COLO829 (cell line): ENCODE measurements at places on chromosomes 13 and 19.

DNA sequence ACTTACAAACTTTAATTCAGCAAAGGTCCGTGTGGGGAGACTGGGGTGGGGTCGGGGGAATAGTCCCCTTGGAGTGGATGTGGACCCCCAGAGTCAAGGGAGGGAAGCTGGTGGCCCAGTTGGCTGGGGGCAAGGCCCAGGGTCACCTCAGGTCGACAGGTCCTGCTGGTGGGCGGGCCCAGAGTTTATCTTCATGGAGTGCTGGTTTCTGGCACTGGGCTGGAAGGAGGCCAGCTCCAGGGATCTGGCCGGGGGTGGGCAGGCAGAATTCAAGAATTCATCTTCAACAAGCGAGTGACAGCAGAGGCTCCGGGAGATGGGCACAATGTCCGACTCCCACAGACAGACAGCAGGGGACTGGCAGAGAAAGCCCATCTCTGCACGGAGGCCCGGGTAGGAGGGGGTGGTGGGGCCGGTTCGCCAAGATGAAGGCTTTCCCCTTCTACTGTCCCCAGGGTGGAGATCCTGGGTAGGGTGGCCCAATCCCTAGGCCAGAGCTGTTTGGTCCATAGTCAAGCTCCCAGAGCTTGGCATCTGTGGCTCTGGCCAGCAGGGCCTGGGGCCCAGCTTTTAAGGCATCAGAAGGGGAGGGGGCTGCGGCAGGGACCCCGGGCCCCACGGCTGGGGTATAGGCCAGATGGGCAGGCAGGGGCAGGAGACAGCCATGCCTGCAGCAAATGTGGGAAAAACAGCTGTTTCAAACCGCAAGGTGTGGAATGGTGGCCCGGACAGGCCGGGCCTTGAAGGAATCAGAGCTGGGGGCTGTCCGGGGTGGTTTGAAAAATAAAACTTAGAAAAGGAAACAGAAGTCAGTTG, 622 bp upstream of the FDX2 start:
- DNase-seq = no peak

GRCh38 chr19:23946569-23946968, 31.9 kb downstream of the ZNF726 start:
- no peak for DNase-seq

- no peak for DNase-seq
Measured at GRCh38 chr13:85347251-85347650, 452.0 kb downstream of the SLITRK6 start.

- DNase-seq = no peak
Measured at GRCh38 chr13:30685987-30686386, 49.4 kb upstream of the ALOX5AP start.

DNA sequence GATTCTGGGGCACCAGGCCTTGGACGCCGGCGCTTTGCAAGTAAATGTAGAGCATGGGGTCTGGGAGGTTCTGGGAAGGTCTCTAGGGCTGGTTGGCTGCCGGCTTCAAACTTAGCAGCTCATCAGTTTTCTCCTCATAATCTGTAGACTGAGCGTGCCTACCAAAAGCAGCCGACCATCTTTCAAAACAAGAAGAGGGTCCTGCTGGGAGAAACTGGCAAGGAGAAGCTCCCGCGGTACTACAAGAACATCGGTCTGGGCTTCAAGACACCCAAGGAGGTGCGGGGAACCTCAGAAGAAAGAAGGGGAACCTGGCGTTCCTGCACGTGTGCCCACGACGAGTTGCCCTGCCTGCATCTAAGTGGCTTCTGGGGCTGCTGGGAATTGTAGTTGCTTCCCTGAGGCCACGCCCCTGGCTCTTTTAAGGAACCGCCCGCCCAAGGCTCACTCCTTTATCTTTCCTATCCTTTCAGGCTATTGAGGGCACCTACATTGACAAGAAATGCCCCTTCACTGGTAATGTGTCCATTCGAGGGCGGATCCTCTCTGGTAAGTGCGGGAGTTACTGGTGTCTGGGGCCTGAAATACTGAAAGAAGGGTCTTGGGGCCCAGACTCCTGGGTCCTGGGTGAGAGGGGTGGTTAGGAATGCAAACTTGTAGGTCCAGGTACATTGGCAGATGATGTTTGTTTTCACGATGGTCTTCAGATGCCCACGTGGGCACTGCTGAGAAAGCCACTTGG, 984 bp downstream of the RPS11 start:
- DNase-seq = peak; percentile 67

GRCh38 chr13:72383646-72384045, 343.8 kb downstream of the MZT1 start:
- DNase-seq = no peak

- DNase-seq = peak; percentile 46
Measured at GRCh38 chr19:56333506-56333905, 18.9 kb upstream of the ZSCAN5A start.

DNA sequence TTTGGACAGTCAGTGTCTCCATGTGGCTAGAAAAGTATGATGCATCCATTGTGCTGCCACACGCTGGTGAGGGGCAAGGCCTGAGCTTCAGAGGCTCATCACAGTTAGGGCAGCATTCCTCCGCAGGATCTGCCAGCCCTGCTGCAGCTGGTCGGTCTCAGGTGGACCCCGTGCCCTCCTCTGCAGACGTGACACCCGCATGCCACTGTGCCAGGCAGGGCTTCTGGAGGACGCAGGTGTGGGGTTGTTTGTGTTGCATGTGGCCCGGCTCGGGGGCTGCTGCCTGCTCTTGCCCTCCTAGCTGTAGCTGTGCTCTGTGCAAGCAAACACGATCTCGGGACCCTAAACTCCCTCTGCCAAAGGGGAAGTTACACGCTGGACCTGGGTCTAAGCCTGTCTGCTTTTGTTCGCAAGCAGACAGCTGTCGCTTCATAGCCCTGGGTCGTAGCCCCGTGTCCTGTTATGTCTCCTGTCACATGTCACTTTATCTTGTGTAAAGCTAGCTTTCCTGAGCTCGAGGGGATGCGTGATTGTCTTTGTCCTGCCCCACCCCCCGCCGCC, 45.3 kb downstream of the SLC7A9 start:
- DNase-seq = no peak

- DNase-seq = no peak
Measured at GRCh38 chr13:21683034-21683733, 12.3 kb downstream of the FGF9 start.

- DNase-seq = no peak
Measured at GRCh38 chr13:52450793-52451116, 321 bp upstream of the VPS36 start.

DNA sequence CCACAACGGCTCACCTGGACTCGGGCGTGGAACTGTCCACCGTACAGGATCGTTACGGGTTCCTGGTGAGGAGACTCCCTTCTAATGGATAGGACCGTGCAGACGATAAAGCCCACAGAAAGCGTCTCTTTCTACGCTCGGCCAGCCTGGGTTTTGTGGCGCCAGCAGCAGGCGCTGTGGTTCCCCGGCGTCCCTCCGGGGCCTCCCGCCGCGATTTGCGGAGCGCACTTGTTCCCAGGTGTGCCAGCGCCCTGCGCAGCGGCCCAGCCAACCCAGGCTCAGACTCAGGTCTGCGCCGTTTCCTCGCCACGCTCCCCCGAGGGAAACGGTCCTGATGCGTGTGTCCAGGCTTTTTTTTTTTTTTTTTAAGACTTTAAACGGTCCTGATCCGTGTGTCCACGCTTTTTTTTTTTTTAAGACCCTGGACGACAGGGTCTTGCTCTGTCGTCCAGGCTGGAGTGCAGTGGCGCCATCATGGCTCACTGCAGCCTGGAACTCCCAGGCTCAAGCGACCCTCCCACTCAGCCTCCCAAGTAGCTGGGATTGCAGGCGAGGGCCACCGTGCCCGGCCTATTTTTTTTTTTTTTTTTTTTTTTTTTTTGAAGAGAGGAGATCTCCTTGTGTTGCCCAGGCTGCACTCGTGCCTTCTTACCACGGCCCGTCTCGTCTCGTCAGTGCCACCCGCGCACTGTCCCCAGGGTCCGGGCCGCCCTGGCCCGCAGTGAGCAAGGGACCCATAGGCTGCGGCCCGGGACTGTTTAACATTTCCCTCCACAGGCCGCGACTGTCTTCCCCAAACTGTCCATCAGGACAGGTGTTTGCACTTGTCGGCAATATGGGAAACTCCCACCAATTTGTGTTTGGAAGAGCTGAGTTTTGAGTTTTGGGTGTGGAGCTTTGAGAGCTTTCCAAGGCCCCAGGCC, 23.8 kb downstream of the GJA3 start:
- DNase-seq = no peak

- no peak for DNase-seq
Measured at GRCh38 chr13:105569816-105570215, 965.6 kb downstream of the EFNB2 start.

GRCh38 chr19:42115219-42115618, 17.0 kb downstream of the POU2F2 start:
- DNase-seq = no peak

- no peak for DNase-seq
Measured at GRCh38 chr19:13958043-13958442, 5.7 kb downstream of the DCAF15 start.

DNA sequence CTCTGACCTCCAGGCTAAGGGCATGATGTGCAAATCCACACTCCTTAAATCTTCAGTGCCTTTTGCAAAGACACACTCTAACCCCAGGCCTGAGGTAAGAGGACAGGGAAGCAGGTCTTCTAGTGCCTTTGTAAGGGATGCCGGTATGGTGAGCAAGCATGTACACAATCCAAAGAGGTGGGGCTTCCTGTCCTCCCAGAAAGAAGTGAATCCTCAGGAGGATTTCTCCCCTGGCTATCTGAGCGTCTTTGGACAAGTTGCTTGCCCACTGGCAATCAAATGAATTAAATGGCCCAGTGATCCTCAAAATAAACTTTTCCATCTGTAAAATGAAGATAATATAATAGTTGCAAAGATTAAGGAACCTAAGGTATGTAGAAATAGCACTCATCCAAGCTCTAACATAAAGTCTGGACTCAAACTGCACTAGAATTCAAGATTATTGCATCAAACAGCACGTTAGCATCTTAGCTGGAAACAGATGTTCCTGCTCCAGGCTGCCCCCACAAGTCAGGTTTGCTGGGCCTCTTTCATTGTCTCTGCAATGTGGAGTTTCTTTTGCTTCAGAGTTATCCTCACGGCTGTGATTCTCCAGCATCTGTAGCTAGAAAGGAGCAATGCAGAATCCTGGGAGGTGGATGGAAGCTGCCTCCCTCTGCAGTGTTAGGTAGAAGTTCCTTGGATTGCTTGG, 249.6 kb downstream of the TSHZ3 start:
- DNase-seq = no peak

- DNase-seq = no peak
Measured at GRCh38 chr19:48117515-48118130, 7.0 kb upstream of the PLA2G4C start.

GRCh38 chr13:49456156-49456555, 12.1 kb downstream of the SETDB2 start:
- DNase-seq = no peak

GRCh38 chr13:111001636-111002035, 86.8 kb upstream of the ANKRD10 start:
- DNase-seq = no peak

GRCh38 chr19:1293782-1294604, 8.3 kb downstream of the EFNA2 start:
- DNase-seq = no peak

GRCh38 chr13:113207890-113208420, 514 bp downstream of the PCID2 start:
- DNase-seq = no peak

DNA sequence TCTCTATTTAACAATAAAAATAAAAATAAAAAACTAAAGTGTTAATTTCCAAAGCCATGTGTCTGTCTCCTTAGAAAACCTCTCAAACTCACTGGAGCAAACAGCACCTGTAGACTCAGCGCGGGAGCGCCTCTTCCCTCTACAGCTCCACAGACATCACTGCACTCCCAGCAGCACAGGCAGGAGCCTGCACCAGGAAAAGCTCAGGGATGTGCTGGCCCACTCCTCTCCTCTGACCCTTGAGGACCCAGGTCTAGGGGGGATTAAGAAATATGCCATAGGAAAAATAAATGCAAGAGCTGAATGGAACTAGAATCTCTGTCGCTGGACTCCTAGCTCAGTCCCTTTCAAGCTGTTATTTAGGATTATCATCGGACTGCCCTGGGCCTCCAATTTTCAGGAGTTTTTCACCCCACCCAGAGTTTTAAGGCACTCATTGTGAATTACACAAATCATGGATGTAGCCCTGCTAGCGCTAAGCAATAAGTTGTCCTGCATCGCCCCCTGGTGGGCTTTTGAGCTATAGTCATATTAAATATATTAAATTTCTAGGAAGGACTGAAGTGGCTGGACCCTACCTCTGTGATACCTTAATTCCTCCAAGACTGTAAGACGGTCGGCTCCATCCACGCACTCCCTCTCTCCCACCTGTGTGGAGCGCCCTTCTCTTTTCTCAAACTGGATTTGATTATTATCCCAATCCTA, 333.9 kb downstream of the UQCRFS1 start:
- peak; percentile 57 for DNase-seq

- no peak for DNase-seq
Measured at GRCh38 chr19:21483589-21484170, 21.7 kb upstream of the ZNF429 start.

DNA sequence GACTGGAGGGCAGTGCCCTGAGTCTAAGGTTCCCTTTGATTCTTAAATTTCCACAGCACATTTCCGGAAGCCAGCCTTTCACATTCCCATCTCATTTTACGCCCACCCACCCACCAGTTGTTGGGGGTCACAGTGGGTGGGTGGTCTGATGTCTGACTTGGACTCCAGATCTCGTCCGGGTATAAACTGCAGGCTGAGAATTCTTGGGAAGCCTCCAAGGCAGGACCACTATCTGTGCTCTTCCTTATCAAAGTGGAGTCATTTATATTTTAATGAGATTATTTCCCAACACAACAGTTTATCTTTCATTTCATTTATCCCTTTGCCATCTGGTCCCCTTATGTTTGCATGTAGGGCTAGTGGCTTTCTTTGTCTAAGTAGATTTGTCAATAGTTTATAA, 3.6 kb upstream of the FAM124A start:
- DNase-seq = no peak

DNA sequence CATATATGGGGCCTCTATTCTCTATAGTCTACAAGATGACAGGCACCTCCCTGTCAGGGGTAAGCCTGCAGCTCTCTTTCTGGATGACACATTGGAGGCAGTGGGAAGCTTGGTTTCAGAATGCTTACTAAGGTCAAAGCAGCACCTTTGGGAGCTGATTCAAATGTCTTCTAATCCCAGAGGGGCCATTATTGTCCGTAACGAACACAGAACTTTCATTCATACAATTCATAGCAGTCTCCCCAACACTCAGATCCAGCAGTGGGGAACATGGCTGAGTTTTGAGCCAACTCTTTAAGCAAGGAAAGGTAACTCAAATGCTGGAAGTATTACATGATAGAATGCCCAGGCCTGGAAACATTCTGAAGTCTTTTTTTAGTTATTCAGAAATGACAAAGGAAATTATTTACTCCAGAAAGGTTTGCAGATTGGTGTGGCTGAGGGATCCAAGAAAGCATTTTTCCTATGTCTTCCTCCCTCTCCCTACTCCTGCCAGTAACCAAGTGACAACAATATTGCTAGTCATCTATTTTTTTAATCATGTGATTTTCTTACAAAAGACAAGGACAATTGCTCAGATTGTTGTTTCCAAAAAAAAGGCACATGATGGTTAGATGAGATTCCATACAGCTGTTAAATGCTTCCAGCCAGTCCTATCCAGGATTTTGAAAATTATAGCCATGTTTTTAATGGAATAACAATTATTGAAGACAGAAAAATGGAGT, 118.7 kb downstream of the FOXO1 start:
- DNase-seq = peak; percentile 82

GRCh38 chr13:105365831-105366230, 1169.6 kb downstream of the EFNB2 start:
- no peak for DNase-seq

GRCh38 chr19:14478113-14478545, 3.0 kb upstream of the PTGER1 start:
- no peak for DNase-seq

- DNase-seq = no peak
Measured at GRCh38 chr13:78398743-78399410, 204.5 kb downstream of the POU4F1 start.

- no peak for DNase-seq
Measured at GRCh38 chr13:24269821-24270220, 39.6 kb upstream of the C1QTNF9 start.
